Type B pancreatic cell (in vitro differentiated cells): ENCODE measurements at places on chromosomes 2 and 18.

DNA sequence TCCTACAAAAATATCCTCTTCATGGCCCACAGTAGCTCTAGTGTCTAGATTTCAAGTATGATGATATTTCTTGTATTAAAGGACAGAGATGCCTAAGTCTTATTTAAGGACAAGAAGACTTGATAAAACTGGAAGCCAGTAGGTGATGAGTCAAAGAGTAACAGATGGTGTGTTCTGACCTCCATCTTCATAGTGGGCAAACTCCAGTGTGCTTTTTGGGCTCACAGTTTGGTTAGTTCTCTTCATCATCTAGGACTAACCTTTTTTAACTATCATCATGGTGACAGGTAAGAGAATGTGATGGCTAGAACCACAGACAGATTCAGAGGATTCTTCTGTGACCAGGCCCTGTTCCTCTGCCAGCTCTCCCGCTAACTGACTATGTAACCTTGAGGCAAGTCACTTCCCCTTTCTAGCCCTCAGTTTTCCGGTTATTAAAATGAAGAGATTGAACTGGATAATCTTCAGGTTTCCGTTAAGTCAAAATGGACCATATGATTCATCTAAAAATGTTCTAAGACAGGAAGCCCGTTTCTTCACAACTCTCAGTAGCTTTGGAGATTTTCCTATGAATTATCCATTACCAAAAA lies 140.3 kb upstream of the RASGRP3 start:
- DNase-seq: no peak

GRCh38 chr2:147204102-147204501 lies 640.7 kb upstream of the ACVR2A start:
- DNase-seq: no peak

GRCh38 chr18:79480171-79481045 lies 84.7 kb downstream of the NFATC1 start:
- DNase-seq: no peak

DNA sequence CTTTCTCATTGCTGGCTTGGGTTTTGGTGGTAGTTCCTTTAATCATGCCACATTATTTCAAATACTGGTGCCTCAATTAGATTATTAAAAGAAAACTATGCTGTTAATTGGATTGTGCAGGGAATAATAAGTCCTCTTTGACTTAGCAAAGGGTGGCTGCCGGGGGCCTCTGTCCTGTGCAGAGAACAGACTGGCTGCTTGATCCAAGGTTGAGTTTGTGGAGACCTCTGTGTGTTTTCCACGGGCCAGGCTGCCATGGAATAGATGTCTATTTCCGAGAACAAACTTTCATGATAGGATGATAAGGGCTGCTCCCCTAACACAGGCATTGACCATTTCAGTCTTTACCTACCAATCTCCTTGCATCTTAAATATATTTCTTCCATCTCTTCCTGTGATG lies 30.4 kb upstream of the OTOS start:
- no peak for DNase-seq

GRCh38 chr2:160356485-160356884 lies 137.1 kb downstream of the RBMS1 start:
- DNase-seq: no peak

DNA sequence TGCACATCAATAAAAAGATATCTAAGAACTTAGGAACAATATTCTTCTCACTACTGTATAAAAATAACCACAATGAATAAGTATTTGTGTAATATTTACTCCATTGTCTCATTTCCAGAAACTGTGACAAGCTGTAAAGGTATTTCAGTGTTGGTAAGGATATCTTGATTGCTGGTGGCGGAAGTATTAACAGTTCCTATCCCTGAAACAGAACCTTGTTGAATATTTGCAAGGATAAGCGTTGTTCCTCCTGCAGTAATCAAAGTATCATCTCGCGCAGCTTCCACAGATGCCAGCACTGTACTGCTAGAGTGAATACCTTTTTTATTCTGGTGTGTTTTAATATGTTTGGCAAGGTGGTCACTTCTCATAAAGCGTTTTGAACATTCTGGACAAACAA lies 55.3 kb downstream of the SP3 start:
- no peak for DNase-seq

DNA sequence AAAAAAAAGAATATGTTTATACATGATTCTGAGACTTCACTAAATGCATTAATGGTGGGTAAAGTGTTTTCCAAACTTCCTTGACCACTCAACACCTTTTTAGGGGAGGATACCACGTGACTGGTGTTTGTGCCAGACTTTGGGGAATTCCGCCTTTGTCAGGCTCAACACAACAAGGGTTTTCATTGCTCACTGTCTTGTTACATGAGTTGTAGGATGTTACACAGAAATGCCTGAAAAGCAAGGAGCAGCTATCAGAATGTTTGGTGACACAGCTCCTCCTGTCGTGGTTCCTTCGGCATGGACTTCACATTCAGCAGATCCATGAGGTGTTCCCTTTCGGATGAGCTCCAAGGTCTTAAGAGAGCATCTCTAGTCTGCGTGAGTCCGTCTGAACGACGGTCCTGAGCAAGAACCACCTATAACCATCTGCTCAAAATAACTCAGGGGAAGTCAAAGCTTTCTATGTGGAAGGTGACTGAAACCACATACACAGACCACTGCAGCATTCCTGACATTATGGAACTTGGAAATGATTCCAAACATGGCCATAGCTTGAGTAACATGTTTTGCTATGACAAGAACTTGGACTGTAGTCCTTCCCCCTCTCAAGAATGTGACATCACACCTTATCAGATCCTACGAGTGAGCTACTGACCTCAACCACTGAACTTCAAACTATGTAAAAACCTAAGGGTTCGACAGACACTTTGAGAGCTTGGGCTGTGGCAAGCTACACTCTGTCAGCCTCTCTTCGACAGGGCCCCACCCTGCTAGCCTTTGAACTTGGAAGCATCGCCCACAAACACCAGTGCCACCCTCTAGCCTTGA lies 57.5 kb downstream of the MCFD2 start:
- DNase-seq: no peak

- no peak for DNase-seq
Measured at GRCh38 chr2:227374158-227374557, 4.9 kb downstream of the TM4SF20 start.
